ENCODE measurements at places on chromosomes 6 and 20.

DNA sequence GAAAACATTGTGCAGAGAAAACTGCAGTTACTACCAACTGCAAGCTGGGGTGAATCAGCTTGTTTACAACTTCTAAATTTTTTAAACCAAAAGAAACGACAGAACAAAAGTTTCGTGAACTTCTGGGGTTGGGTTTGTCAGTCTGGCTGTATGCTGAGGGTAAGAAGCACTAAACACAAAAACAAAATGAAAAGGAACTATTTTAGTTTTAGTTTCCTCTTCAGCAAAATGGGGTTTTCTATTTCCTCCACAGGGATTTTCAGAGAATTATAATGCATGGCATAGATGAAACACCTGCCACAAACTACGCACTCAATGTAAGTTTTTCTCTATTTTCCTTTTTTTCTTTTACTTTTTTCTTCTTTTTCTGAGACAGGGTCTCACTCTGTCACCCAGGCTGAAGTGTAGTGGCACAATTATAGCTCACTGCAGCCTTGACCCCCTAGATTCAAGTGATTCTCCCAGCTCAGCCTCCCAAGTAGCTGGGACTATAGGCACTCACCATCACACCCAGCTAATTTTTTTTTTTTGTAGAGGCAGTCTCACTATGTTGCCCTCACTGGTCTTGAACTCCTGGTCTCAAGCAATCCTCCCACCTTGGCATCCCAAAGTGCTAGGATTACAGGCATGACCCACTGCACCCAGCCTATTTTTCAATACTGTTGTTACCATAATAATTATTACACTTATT is 40.6 kb downstream of the CGA start:
- no peak for DNase-seq

GRCh38 chr20:24589381-24589780 is 120.0 kb downstream of the SYNDIG1 start:
- no peak for DNase-seq

DNA sequence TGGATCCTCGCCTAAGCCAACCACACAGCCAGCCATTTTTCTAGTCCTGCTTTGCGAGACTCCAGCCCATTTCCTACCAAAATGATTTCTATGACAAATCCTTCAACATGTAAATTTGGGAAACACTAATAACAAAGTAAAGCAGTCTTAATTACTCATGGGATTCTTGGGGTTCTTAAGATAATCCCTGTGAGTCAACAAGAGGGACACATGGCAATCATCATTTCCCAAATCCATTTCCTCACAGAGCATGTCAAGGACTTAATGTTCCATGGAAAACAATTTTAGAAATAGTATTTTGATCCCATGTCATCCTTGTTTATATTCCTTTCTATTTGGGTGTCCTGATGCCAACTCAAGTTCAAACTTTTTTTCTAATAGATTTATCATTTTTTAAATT is 322.7 kb upstream of the NOX3 start:
- DNase-seq, result no peak

- no peak for DNase-seq
Observed at GRCh38 chr6:111238464-111239119, 151.3 kb downstream of the SLC16A10 start.

DNA sequence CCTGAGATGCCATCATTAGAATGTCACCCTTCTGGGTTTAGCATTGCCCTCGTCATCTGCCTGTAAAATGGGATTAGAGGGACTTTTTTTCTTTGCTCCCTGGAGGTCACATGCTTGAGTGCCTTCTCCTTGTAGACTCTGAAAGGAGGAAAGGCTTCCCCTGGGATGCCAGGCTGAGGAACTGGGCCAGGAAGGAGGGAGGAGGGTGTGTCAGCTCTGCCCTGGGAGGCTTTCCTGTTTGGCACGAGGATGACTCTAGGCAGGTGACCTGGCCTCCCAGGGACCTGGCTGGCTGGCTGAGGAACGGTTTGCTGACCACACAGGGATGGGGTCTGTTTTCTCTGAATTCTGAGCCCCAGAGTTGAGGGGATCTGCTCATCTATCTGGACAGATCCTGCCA is 137.9 kb upstream of the RNF24 start:
- DNase-seq, result no peak

DNA sequence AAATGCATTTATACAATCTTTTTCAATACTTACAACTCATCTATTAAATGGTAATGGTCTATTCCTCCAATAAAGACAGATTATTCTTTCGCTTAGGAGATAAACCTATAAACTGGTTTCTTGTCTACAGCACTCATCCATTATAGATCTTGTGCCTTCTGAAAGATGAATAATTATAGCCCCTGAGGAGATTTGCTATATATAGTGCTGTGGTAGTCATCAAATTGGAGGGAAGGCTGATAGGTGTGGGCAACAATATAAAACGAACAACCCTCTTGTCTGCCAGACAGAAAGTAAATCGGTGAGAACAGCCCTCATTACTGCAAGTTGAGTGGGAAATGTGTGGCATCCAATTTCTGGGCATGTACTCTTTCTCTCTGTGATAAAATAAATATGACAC is 292.5 kb upstream of the CNR1 start:
- DNase-seq, result no peak

Measured in activated CD8-positive, alpha-beta memory T cell treated with anti-CD3 and anti-CD28 coated beads for 1 hour (primary cell).